ENCODE measurements at places on chromosomes 7 and 10. TPM values are rescaled to one million over a fixed set of nuclear protein-coding genes. Genes with fewer than 3 reads are reported as not detected.

DNA sequence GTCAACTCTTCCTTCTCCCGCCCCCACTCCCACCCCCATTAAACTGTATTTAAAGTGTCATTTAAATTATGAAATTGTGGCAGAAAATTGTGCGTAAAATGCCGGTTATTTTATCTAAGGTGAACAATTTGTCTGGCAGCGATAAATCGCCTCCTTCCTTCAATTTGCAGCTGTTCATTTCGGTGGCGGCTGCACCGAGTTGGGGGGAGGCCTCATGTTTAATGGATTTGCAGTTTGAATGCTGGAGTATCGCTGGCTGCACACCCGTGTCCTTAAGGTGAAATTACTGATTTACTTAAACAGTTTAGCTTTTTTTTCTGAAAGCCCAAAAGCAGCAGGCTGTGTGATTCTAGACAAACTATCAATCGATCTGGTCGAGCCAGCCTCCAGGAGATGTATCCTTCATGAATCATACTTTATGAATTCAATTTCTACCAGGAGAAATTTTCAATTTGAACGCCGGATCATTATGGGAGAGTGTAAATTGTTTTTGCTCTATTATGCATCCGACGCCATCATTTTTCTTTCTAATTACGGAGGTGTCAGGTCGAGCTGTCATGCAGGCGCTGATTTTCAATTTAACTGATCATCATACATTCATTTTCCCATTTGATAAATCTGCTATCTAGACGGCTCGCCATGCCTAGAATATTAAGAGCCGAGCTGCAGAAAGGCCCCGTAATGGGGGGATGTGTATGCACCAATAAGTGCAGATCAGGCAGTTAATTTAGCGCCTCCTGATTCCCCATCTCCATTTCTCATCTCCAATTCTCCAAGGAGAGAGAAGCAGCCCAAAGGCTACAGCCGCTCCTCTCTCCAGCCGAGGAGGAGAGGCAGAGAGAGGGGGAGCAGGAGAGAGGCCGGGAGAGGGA, 6.5 kb downstream of the UNCX start:
- no peak for DNase-seq

DNA sequence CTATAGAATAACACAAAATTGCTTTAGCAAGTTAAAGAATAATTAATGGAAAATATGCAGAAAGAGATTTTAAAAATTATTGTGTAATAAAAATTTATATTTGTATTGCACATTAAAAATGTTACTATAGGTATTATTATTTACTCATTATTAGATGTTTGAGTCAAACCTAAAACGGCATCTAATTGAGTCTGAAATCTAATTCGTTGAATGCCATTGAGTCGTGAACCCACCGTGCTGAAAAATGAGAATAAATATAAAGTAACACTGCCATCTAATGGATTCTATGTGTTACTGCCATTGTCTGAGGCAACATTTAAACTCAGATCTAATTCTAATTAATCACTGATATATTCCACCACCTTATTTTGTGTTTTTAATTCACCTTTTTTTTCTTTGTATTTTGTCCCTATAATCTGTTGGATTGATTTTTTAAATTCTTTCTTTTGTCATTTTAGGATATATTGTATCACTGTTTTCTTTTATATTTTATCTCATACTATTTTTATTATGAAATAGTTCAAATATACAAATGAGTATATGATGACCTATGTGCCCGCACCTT, 62.2 kb downstream of the SAMD9 start:
- no peak for DNase-seq

- no peak for DNase-seq
These were observed 121.6 kb upstream of the LYZL2 start for GRCh38 chr10:30750971-30751677.

- no peak for DNase-seq
These were observed 525 bp downstream of the UBE2D4 start for GRCh38 chr7:43926798-43927123.

GRCh38 chr10:86963341-86963919, 4.9 kb upstream of the ADIRF start:
- no peak for DNase-seq

DNA sequence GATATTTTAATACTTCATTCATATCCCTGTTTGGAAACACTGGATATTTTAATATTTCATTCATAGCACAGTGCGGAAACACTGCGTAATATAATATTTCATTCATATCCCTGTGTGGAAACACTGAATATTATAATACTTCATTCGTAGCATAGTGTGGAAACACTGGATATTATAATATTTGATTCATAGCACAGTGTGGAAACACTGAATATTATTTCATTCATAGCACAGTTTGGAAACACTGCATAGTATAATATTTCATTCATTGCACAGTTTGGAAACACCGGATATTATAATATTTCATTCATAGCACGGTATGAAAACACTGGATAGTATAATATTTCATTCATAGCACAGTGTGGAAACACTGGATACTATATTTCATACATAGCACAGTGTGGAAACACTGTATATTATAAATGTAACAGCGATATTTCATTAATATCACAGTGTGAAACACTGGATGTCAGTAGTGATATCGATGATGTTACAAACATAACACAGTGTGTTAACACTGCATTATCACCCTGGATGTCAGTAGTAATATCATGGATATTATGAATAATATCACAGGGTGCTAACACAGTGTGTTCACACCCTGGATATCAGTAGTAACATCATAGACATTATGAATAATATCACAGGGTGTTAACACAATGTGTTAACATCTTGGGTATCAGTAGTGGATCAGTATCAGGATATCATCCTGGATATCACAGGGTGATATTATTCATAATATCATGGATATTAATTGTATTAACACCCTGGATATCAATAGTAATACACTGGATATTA, 2.9 kb upstream of the TMEM225B start:
- no peak for DNase-seq

- DNase-seq, result no peak
These were observed 497.6 kb upstream of the PHF14 start for GRCh38 chr7:10475940-10476641.

Gene HMX3
- 0.20 TPM for total RNA-seq

Gene CDC14C
- total RNA-seq, result not detected

Gene EGR2
- 3.0 TPM for total RNA-seq

Gene R3HCC1L
- total RNA-seq, result 15.5 TPM
